ENCODE measurements at places on chromosomes 2 and 18. TPM values are rescaled to one million over a fixed set of nuclear protein-coding genes. Genes with fewer than 3 reads are reported as not detected.

ACTG2 gene
- total RNA-seq, result 918 TPM

MAP2 gene
- 3.0 TPM for total RNA-seq

OSR1 gene
- total RNA-seq, result 34.7 TPM

ZNF514 gene
- 33.3 TPM for total RNA-seq

RAB6C gene
- 0.34 TPM for total RNA-seq

CCDC150 gene
- total RNA-seq, result 1.4 TPM

SLC23A3 gene
- total RNA-seq, result 1.6 TPM

IL18R1 gene
- total RNA-seq, result 12.4 TPM

ANO7 gene
- total RNA-seq, result 1.4 TPM

CD28 gene
- total RNA-seq, result 0.21 TPM

PCARE gene
- total RNA-seq, result not detected

CDK5R2 gene
- not detected for total RNA-seq

TUBB8B gene
- not detected for total RNA-seq

DAW1 gene
- total RNA-seq, result not detected

GNAL gene
- total RNA-seq, result 19.4 TPM

NMUR1 gene
- 2.0 TPM for total RNA-seq

IMP4 gene
- 76.5 TPM for total RNA-seq

FAM161A gene
- total RNA-seq, result 2.7 TPM

LIMS4 gene
- total RNA-seq, result 1.6 TPM

SERPINB12 gene
- not detected for total RNA-seq

SOX11 gene
- not detected for total RNA-seq

SPC25 gene
- 0.47 TPM for total RNA-seq

VWA3B gene
- total RNA-seq, result 1.7 TPM

GKN1 gene
- total RNA-seq, result not detected

TMEM169 gene
- total RNA-seq, result 0.21 TPM

PJVK gene
- 5.8 TPM for total RNA-seq

HRH4 gene
- total RNA-seq, result not detected

TSHZ1 gene
- 21.1 TPM for total RNA-seq

COL4A4 gene
- total RNA-seq, result 12.1 TPM

Measured in ureter (tissue), 1 donor.